Right renal pelvis (tissue), 4 donors: ENCODE measurements at places on chromosomes 7 and 10.

- no peak for DNase-seq
These were observed 41.3 kb downstream of the CUBN start for GRCh38 chr10:17088118-17088806.

DNA sequence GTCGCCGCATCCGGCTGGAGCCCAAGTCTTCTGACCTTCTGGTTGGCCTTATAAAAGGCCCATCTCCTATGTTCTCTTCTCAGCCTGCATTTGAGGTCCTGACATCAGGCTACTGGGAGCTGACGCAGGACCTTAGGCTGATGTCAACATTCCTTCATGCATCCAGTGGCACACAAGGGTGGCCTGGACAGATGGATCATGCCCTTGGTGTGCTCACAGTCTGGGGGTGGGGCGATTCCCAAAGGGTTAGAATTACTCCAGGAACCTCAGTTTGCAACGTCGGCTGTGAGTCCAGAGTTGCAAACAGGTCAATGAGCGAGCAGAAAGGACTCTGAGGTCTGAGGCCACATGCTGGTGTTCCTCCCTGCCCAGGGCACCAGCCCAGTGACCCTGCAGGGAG is 8.2 kb upstream of the CLIP2 start:
- DNase-seq = no peak

DNA sequence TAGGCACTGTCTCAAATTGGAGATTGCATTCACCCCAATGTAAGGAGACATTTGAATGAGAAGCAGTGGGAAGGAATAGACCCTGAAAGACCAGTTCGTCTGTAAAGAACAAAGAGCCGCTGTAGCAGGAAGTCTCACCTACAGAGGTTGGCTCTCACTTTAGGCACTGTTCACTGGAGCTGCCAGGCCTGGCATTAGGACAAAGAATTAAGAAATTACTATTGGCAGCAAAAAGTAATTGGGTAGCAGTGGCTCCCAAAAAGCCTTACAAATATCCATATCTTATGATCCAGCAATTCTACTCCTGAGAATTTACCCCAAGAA is 10.5 kb upstream of the TEX36 start:
- no peak for DNase-seq

- no peak for DNase-seq
These were observed 61.0 kb downstream of the DIP2C start for GRCh38 chr10:628386-629045.

DNA sequence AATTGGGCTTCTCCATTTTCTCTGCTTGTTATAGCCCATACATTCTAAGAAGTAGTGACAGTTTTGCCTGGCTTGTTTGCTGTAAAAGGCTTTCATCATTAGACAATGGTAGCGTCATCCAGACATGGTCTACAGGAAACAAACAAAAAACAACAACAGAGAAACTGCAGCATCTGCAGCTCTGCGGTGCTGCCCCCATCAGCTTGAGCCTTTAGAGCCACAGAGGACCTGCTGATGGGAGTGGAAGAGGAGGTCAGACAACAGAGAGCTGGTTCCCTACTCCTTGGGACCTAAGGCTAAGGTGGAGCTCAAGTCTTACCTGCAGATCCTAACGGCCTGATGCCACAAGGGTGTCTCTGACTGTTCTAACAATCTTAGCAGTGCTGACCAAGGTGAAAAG is 3.1 kb downstream of the INA start:
- DNase-seq = no peak

DNA sequence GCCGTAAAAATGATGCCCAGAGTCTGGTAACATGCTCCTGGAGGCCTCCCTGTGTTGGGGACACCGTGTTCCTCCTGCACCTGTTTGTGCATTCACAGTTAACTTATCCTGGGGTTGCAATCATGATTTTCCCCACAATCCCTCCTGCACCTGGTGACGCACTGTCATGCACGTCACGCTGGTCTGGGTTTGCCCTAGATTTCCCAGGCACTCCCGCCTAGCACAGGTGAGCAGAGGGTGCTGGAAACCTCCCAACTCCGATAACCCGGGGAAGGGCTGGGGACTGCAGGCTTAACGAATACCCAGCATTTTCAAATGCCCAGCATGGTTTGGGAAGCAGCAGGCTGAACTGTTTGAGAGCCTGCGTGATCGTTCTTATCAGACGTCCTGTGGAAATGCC is 427.1 kb downstream of the TCERG1L start:
- no peak for DNase-seq

GRCh38 chr7:36764929-36765328 is 40.6 kb upstream of the AOAH start:
- no peak for DNase-seq

- no peak for DNase-seq
These were observed 158.2 kb upstream of the PRKCQ start for GRCh38 chr10:6738112-6738768.

DNA sequence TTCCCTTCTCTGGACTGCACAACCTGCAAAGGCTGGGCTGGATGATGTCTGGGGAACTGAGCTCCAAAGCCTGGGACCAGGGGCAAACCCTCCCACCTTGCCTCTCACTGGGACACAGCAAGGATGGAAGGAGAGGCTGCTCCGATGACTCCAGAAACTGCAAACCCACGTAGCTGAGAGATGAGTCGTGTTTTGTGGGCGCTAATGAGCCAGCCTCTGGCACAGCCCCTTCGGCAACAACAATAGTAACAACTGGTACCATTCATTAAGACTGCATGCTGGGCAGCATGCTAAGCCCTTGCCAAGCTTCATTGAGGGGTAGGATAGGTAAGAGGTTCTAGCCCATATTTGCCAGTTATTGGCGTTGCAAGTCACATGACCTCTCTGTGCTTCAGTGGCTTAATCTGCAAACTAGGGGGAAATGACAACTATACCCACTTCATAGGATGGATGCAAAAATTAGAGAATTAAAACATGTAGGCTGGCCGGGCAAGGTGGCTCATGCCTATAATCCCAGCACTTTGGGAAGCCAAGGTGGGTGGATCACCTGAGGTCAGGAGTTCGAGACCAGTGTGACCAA is 145.9 kb downstream of the SH3PXD2A start:
- DNase-seq = no peak
